ENCODE measurements at places on chromosomes 2 and 18. TPM values are rescaled to one million over a fixed set of nuclear protein-coding genes. Genes with fewer than 3 reads are reported as not detected.

DNA sequence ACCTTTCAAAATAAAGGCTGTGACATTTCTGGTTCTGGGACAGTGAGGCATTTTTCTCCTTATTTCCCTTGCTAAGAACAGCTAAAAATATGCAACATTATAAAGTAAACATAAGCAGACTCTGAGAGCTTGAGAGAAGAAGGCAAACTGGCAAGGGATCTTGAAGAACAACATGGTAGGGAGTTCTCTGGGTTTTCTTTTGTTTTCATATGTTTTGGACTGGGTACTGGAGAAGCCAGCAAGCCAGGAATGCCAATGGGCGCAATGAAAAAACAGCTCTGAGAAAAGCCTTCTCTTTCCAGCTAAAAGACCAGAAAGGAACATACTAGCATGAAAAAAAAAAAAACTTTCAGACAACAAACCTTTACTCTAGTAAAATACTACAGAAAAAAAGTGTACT is 351.4 kb upstream of the HS6ST1 start:
- ATAC-seq = no peak

GRCh38 chr2:225233234-225233633 is 166.3 kb upstream of the NYAP2 start:
- ATAC-seq = no peak

DNA sequence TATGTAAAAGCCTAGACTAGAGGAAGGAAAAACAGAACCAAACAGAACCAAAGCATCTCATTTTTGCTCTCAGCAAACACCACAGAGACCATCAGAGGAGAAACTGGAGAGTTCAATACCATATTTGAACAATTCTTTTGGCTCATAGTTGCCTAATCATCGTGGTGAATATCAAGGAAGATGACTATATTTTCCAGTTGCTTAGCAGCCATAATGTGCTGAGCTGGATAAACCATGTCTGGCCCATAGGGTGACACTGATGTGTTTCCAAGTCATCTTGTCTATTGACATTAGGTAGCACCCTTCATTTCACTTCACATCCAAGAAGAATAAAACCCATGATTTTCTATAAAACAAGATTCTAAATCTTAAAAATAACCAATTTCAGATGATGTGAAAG is 5.9 kb upstream of the XRCC5 start:
- ATAC-seq = no peak

GRCh38 chr18:43160509-43160908 is 45.0 kb upstream of the RIT2 start:
- no peak for ATAC-seq

DNA sequence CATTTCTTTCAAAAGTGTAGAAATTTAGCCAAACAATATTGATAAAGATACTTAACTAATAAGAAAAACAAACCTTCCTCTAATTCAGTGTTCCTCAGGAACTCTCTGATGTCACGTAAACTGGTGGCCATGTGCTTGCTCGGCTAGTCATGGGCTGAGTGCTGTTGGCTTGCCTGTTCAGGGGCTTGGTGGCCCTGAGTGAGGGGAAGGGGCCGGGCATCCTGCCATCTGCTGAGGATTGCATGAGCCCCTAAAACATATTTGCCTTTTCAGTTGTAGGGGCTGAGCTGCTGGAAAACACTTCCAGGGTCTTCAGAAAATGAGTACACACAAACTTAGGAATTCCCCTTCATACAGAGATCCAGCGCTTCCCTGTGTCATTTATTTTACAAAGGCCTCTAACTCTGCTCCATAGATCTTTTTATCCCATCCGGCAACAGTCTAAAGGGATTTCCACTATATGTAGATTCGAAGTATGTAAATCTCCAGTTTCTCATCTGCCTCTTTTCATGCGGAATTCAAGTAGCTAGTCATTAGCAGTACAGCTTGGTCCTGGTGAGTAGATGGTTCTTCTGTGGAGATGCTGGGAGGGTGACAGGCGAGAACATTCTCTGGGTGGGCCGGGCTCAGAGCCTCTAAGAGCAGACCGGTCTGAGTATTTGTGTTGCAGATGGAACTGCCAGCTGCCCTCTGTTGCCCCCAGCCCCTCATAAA is 20.1 kb upstream of the NFATC1 start:
- ATAC-seq = no peak

DNA sequence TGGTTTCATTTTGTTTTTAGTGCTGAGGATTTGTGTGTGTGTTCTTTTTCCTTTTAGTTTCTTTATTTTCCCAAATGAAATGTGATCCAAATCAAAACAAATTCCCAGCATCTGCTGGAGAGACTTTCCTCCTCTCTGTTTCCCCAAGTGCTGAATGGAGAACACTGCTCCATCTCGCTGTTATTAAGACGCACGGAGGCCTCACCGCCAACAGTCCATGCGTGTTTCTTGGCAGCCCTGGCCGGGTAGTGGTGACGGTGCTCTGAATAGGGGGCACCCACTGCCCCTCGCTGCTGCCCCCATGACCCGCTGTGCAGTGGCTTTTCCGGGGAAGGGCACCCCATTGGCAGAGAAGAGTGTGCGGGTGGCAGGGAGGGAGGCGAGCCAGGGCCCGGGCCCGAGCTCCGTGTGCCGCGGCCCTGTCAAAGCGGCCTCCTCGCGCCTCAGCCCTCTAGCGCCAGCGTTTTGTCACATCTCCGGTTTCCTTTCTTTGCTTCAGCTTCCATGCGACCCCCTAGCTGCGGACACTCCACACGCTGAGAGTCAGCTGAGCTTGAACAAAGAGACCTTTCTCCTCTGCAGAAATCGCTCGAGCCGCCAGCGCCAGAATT is 473.7 kb upstream of the SALL3 start:
- no peak for ATAC-seq

DNA sequence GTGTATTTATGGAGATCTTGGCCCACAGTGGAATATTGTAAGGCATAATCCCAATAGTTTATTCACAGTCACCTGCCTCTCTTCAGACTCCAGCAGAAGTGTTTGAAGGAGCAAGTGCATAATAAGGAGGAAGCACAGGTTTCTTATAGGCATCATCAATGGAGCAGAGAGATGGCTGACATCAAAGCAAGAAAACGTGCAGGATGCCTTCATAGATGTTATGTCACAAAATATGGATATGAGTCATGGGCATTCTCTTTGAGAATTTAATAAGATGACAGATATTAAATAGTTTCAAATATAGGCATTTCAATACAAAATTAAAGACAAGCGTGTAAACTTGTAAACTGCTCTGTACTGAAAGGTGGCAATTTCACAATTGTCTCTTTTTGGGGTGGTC is 4.0 kb upstream of the RND3 start:
- no peak for ATAC-seq

DNA sequence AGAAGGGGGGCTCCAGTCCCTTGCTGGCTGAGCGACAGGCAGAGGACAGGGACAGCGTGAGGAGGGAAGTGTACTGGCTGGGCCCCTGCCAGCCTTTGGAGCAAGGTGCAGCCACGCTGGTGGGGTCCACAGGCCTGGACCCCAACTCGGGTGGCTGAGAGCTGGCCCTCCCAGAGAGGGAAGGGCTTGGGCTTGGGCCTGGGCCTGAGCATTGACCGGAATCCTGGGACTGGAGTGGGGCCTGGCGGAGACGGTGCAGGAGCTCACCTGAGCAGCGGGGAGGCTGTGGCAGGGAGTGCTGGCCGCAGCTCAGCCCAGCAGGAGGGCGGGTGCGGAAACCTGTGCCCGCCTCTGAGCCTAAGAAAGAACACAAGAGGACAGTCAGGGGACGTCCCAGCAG is 27.9 kb downstream of the KCNIP3 start:
- no peak for ATAC-seq

- no peak for ATAC-seq
These were observed 20.1 kb downstream of the IL1RL1 start for GRCh38 chr2:102331311-102331980.

GRCh38 chr2:84971510-84972206 is 697 bp downstream of the KCMF1 start:
- peak; percentile 59 for ATAC-seq

GRCh38 chr2:54952978-54953456 is 97.2 kb downstream of the RTN4 start:
- no peak for ATAC-seq

DNA sequence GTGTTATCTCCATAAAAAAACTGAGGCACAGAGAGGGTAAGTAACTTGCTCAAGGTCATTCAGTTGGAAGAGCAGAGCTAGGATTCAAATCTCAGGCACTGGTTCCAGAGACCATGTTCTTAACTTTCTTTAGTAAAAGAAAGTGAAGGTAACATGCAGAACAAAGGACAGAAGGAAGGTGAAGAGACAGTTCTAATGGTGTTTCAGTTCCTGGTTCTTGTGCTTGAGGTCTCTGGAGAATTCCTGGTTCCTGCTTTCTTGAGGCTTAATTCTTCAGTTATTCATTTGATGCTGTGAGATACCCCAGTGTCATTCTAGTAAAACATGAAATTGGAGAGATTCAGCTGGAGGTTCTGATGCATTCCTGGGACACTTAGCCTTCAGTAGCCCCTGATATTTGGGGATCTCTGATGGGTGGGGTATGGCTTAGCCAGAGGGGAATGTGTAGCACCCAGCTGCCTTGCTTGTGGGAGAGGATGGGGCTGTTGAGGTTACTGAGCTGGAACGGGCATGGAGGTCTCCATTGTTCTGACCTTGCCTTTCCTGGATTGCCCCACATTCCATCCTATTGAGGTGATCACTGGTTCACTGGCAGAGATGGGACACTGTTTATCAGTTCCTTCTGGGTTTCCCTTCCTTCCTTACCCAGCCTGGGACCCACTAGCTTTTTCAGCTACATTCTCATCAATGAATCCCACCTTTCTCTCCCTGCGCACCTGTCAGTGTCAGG is 46.8 kb downstream of the SEMA4F start:
- ATAC-seq = no peak

DNA sequence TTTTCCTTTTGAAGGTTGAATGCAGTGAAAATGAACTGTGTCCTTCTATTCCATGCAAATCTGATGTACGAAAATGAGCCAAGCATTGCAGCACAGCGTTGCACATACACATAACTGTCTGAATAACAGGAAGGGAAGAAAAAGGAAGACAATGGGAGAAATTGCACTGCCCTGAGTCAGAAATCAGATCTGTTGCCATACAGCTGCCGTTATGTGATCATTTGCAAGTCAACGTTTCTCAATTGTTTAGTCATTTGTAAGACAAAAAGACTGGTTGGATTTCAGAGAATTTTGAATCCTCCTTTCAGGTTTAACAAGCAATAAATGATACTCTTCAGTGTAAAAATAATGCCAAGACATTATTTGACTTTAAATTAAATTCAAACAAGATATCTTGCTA is 284.1 kb downstream of the DSEL start:
- ATAC-seq = no peak

GRCh38 chr2:132754867-132755472 is 85.0 kb upstream of the LYPD1 start:
- no peak for ATAC-seq

GRCh38 chr18:9334973-9335696 is 562 bp downstream of the TWSG1 start:
- ATAC-seq = peak; percentile 62

DNA sequence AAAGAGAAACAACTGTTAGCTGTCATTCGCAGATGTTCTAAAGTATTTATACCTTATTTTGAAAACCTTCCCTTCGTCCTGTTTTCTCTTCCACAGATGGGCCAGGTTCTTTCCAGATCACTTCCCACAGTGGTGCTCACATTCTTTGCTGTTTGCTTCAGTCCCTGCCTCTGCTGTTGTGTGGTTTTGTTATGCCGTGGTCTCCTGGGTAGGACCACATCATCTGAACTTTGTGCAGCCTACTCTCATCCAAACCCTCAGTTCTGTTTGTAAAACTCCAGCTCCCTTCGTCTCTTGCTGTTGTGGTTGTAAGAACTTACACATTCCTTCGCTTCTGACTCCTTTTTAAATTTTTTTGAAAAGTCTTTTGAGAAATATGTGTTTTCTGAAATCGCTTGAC is 38.1 kb downstream of the ZNF236 start:
- no peak for ATAC-seq

- ATAC-seq = no peak
These were observed 48.5 kb upstream of the EPC2 start for GRCh38 chr2:148596018-148596417.

DNA sequence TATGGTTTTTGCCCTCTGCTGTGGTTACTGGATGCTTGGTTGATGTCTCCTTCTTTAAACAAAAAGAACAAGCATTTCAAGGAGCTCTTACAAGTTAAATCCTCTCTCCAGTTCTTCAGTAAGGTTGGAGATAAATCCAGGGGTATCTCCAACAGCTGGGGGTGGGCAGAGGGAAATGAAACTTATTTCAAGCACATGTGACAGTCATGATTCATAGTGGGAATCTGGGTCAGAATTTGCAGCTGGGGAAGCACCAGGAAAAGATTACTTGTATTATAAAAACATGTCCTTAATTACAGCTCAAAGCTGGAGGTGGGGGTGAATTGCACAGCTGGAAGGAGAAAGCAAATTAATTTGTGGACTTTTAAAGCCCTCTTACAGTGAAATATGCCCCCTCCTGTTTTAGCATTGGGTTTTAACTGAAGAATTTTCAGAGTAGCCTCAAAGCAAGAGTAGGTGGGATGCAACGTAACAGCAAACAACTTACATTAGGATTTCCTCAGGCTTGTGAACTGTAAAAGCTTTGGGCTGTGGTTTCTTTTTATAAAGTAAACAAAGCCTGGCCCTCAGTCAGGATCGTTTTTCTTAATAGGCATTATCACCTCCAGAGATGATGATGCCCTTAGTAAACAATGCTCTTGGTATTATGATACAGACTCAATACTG is 596.4 kb downstream of the NYAP2 start:
- no peak for ATAC-seq

GRCh38 chr2:176297067-176297466 is 27.8 kb downstream of the MTX2 start:
- ATAC-seq = no peak

- ATAC-seq = no peak
These were observed 15.7 kb upstream of the DARS1 start for GRCh38 chr2:136001131-136001530.

The ABCB11 gene
- total RNA-seq = not detected

The UPP2 gene
- total RNA-seq = not detected

The UGT1A5 gene
- not detected for total RNA-seq

The MPV17 gene
- 57.9 TPM for total RNA-seq

The FLACC1 gene
- total RNA-seq = 3.0 TPM

The COL3A1 gene
- 304 TPM for total RNA-seq

The PMAIP1 gene
- not detected for total RNA-seq

The WNT10A gene
- total RNA-seq = not detected

The MRPS5 gene
- 46.3 TPM for total RNA-seq

The FEV gene
- total RNA-seq = not detected

The HES6 gene
- total RNA-seq = 3.8 TPM

The SLC30A3 gene
- total RNA-seq = not detected

The ATP6V1B1 gene
- total RNA-seq = not detected

The POTEC gene
- not detected for total RNA-seq

The ARHGAP28 gene
- total RNA-seq = 0.35 TPM
